ENCODE measurements at places on chromosomes 6 and 20.

DNA sequence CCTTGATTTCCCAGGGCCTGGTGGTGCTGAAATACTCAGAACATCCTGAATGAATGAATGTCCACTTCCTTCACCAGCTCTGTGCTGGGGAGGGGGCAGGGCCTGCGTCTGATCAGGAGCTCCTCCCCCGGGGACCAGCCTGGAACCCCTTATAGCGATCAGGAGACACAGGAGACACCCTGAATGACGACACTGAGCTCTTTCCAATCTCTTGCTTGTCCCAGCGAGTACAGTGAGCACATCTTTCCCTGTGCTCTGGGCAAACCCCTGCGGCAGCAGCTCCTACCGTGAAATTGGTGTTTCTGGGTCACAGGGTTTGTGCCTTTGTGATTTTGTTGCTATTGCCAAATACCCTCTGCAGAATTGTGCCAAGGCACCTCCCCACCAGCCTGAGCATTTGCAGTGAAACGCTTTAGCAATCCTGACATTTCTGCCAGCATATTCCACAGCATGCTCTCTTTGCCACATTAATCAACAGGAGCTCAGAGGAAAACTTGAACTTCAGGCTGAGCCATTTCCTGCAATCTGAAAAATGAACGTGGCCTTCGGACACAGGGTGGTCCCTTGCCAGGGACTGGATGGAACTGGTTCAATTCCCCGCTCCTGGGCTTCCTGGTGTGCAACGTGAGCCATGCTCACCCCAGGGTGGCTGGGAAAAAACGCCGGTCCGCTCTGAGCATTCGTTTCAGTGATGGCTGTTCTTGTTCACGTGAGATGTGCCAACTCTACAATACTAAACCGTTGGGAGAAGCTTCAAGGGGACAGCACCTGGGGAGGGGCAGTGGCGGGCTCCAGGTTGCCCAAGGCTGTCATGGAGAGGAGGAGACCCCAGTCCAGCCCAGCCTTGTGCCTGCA, 23.1 kb upstream of the MRGBP start:
- no peak for DNase-seq

GRCh38 chr6:87982134-87982533, 65.5 kb upstream of the SPACA1 start:
- DNase-seq, result no peak

DNA sequence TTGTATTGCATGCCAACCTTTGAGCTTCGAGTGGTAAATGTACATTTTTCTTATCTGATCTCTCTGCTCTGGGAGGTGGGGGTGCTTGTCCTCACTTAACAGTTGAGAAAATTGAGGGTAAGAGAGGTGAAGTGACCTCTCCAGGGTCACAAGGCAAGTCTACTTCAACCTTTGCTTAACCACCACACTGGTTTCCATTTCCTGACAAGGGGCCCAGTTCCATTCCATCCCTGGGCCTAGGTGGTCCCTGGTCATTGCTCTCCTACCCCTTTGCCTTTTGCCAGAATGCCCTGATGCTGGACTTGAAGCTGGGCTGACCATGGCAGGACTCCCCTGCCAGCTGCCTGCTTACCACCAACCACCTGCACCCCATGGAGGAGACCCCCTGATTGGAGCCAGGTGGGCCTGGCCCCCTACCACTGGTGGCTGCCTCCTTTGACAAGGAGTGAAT, 9.9 kb upstream of the BPIFB3 start:
- no peak for DNase-seq

DNA sequence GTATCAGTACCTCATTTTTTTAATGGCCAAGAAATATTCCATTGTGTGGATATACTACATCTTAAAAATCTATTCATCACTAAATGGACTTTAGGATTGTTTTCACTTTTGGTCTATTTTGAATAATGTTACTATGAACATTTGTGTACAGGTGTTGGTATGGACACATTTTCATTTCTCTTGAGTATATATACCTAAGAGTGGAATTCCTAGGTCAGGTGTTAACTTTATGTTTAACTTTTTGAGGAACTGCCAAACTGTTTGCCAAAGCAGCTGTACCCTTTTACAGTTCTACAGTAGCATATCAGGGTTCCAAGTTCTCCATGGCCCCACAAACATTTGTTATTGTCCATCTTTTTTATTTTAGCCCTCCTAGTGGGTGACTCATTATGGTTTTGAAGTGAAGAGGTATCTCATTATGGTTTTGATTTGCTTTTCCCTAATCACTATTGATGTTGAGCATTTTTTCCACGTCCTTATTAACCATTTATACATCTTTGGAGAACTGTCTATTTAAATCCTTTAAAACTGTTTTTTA, 28.2 kb downstream of the DSTN start:
- no peak for DNase-seq

- DNase-seq, result no peak
Measured at GRCh38 chr6:56246881-56247653, at the start of gene COL21A1. TSS of gene COL21A1 (minus strand) at chr6:56247580. CDS start at chr6:56182618, 64,962 bp downstream.

DNA sequence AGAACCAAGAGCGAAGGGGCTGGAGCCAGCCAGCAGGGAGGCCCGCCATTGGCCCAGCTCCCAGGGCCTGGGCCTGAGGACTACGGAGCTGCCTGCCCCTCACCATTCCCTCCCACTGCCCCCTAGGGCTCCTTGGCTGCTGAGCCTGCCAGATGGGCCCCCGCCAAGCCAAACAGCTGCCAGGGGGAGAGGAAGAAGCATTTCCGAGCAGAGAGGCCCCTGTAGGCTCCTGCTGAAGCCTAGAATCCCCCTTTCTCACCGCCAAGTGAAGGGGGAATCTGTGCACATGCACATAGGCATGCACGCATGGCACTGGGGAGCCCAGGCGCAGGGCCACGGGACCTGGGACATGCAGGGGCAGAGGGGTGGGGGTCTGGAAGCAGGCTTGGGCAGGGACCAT, 28.5 kb upstream of the MRPS18A start:
- peak; percentile 70 for DNase-seq

- no peak for DNase-seq
Measured at GRCh38 chr20:47348539-47349142, 7.9 kb downstream of the ZMYND8 start.

- no peak for DNase-seq
Measured at GRCh38 chr6:169861431-169862042, 110.1 kb downstream of the ERMARD start.

DNA sequence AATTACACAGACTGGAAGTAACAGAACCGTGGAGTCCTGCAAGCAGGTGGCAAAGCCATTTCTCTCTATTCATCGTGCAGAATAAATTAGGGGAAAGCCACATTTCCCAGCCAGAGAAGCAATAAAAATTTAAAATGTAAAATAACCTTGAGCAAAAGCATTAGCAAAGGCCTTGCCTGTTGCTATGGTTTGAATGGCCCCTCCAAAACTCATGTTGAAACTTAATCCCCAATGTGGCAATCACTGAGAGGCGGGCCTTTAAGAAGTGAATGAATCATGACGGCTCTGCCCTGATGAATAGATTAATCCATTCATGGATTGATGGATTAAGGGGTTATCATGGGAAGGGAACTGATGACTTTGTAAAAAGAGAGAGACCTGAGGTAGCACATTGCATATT, 679.0 kb downstream of the PTPRT start:
- no peak for DNase-seq

- DNase-seq, result no peak
Measured at GRCh38 chr6:122614303-122614702, 4.1 kb downstream of the PKIB start.

- no peak for DNase-seq
Measured at GRCh38 chr6:120320481-120321162, 971.1 kb upstream of the MAN1A1 start.

DNA sequence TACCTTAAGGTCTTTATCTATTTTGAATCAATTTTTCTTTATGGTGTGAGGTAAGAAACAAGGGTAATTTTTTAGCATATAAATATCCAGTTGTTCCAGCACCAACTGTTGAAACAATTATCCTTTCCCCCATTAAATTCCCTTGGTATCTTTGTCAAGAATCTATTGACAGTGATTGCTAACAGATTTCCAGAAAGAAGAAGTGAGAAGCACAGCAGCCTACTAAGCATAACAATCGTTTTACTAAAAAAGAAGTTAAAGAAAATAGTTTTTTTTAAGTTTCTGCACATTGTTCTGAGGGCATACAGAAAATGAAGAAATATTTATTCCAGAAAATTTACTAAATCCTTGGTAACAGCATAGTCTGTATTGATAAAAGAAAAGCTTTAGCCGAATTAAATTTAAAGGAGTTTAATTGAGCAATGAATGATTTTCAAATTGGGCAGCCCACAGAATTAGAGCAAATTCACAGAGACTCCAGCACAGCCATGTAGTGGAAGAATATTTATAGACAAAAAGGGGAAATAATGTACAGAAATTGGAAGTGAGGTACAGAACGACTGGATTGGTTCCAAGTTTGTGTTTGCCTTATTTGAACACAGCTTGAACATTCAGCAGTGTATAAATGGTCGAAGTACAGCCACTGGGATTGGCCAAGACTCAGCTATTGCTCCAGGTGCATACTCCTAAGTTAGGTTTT, 97.9 kb upstream of the UST start:
- no peak for DNase-seq

DNA sequence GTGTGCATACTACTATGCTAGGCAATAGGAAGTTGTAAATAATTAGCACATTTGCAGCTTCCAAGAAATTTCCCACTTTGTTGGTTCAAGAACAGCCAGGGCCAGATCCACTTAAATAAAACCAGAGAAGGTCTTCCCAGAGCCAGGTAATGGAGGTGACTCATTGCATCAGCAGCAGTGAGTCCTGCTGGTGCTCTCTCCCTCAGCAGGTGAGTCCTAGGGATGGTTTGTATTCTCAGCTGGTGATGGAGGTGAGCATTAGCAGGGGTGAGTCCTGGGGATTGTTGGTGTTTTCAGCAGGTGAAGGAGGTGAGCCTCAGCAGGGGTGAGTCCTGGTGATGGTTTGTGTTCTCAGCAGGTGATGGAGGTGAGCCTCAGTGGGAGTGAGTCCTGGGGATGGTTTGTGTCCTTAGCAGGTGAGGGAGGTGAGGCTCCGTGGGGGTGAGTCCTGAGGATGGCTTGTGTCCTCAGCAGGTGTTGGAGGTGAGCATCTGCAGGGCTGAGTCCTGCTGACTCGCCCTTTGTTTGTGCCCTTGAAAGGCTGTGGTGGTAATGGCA, 232.8 kb upstream of the EXOC2 start:
- no peak for DNase-seq

DNA sequence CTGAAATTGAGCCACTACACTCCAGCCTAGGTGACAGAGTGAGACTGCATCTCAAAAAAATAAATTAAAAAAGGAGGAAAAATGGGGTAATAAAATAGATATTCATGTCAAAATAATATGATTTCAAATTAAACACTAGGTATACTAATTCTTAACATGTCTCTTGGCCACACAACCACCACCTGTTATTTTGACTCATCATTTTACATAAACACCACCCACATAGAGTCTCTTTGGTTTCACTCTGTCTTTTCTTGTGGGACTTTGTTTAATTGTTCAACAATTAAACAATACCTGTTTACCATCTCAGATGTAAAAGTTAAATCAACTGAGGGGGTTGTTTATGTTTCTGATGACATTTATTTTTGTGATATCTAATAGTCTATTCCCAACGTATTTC, 476.8 kb upstream of the ADGRB3 start:
- no peak for DNase-seq

GRCh38 chr6:129684323-129684884, 25.6 kb downstream of the ARHGAP18 start:
- no peak for DNase-seq

DNA sequence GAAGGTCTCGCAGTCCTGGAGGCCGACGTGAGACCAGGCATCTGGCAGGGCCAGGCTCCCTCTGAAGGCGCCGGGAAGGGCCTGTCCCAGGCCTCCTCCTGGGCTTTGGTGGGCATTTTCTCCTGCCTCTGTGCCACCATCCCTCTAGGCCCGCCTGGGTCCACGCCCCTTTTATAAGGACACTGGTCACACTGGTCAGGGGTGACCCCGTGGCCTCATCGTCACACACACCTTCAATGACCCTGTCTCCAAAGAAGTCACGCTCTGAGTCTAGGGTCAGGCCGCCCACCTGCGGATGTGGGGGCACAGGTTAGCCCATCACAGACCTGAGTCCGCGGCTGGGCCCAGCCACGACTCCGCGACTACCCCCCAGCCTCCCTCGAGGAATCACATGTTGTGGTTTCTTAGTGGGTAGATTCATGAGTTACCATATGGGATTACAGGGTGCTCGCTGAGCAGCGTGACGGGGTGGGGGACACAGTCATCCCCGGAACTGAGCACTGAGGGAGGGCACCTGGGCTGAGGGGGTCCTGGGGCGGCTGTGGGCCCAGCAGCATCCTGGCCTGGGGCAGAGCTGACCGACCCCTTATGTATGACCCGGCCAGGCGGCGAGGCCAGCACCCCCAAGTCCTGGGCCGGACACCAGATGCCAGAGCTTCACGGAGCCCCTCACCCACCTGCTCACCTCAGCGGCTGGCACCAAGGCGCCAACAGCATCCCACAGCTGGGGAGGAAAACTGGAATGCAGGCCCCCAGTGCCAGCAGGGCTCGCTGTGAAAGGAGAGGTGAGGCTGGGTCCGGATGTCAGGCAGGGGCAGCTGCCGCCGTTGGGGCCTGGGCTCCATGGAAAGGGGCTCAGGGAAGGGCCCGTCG, 115.9 kb downstream of the DLL1 start:
- DNase-seq, result no peak

DNA sequence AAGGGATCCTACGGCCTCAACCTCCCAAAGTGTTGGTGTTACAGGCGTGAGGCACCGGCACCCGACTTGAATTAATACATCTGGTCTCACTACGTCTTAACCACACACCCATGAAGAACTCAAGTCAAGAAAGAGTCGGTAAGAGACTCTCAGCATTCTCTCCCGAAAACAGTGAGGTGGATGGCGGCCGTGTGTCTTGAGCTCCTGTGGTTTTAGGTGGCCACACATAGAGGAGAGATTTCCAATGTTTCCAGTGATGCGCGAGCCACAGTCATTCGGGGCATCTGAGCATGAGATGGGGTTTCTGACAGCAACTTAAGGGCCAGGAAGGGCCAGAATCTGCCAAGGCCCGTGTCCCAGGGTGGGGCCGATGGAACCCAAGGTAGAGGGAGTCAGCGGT, 766.4 kb upstream of the DEFB115 start:
- no peak for DNase-seq

DNA sequence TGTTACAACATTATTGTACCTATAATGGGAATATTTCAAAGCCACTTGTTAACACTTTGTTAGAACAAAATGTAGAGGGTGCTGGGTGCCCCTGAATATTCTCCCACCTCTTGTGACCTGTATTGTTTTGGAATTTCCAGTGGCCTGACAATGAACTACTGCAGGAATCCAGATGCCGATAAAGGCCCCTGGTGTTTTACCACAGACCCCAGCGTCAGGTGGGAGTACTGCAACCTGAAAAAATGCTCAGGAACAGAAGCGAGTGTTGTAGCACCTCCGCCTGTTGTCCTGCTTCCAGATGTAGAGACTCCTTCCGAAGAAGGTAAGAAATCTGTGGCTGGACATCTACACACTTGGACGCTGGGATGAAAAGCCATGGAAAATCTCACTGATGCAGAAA, 28.9 kb downstream of the PLG start:
- no peak for DNase-seq

DNA sequence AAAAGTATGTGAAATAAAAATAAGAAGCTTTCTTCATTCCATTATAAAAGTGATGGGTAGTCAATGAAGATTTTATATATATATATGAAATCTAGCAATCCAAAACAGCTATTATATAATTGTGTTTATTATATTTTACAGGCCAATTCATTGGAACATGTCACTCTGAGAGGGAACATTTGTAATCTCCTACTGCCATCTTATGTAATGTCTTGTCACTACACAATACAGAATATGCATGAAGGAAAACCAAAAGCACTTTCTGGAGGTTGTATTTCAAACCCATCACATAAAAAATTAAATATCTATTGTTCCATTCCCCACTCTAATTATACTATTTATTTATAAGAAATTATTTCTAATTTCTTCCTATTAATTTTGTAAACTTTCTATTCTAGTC, 31.5 kb upstream of the IRAK1BP1 start:
- DNase-seq, result no peak

All from DMS 273 treated with DMSO at 0.1 percent for 48 hours (cell line).